ENCODE measurements at places on chromosomes 7 and 10.
A peak's percentile ranks its signal among the peaks of the same experiment; 100 is the strongest.

DNA sequence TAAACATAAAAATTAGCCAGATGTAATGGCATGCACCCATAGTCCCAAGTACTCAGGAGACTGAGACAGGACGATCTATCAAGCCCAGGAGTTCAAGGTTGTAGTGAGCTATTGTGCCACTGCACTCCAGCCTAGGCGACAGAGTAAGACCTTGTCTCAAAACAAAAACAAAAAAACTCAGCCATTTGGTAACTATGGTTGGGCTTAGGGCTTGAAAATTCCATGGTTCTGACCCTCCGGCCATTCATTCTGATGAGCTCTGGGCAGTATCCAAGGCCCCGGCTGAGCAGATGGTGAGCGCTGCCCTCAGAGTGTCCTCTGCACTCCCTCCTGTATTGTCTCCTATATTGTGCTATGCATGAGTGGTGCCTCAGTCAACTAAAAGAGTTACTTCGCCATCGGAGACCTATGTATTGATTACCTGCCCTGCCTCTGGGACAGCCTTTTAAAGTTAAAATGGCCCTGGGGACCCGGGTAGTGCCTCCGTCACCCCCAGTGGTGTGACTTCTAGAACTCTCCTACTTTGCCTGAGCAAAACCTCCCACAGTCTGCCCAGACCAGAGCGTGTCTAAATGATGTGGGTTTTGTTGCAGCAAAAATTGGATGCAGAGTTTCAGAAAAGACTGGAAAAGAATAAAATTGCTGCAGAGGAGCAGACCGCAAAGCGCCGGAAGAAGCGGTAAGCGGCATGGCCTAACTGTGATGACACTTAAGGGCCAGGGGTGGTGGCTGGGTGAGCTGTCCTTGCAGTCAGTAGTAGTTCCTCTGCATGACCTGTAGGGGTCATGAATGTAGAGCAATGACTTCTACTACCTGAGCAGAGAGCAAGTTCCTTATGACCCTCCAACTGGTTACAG is 8.1 kb downstream of the PRKRIP1 start:
- DNase-seq = no peak

DNA sequence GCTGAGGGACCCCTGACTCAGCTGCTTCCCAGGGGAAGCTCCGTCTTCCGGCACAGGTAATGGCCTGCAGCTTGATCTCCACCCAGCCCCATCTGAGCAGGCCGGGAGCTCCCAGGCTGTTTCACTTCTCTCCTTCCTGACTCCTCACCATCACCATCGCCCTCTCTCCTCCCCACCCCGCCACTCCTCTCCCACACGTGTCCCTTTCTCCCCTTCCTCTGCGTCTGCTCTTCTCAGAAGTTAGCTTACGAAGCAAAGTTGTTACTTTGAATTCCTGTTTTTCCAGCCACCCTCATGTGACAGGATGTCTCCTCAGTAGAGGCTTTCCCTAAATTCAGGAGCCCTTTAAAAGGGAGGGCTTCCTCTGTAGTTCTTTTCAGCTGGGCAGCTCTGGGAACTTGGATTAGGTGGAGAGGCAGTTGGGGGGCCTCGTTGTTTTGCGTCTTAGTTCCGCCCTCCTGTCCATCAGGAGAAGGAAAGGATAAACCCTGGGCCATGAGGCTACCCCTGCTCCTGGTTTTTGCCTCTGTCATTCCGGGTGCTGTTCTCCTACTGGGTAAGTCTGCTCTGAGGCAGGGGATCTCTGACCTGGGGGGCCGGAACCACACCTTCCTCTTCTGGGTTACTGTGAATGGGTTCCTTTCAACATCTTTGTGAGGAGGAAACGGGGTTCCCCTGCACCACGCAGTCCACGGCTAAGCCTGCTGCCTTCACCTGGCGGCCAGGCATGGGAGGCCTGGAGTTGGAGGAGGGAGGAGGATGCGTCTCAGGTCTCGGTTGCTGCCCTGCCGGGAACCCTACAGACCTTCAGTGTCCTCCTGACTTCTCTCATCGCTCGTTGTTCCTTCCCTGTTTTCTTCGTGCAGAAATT is at the start of gene MRC1:
TSS of gene MRC1 (plus strand) at position 378 of the 871 bp plus-strand sequence. CDS start at position 496, 118 bp downstream.
- DNase-seq = peak; percentile 9

GRCh38 chr10:76311752-76312636 is 880.6 kb downstream of the LRMDA start:
- peak; percentile 46 for DNase-seq

- DNase-seq = no peak
Observed at GRCh38 chr10:62050893-62051433, 149.5 kb downstream of the ARID5B start.

GRCh38 chr10:8133146-8133545 is 78.7 kb downstream of the GATA3 start:
- DNase-seq = no peak

DNA sequence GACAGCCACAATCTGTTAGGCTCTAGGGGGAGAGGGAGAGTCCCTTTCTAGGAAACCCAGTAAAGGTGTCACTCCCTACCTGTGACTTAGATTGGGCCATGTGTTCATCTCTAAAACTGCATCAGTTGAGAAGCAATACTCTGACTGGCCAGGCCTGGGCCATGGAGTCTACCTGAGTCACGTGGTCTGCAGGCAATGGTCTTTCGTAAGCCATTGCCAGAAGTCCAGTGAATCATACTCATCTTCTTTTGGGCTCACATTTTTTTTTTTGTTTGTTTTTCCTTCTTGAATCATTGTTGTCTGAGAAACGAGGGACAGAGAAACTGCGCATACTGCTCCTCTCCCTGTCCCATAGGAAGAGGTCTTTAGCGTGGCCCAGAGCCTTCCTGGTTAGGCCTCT is 215.6 kb downstream of the CCSER2 start:
- no peak for DNase-seq

GRCh38 chr10:118153287-118153686 is 106.5 kb upstream of the RAB11FIP2 start:
- no peak for DNase-seq

DNA sequence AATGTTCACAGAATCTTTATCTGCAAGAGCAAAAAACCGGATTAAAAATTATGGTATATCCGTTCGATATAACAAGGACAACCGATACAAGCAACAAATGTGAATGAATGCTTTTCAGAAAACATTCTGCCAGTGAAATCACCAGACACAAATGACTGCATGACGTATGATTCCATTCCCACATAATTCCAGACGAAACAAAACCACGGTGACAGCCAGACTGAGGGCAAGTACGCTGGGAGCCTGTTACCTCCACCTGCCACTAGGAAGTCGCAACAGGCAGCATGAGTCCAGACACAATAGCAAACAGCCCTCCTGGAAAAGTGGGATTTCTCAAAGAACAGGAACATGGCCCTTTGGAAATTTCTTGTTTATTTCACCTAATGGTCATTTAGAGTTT is 41.7 kb downstream of the MAD1L1 start:
- no peak for DNase-seq

- DNase-seq = no peak
Observed at GRCh38 chr7:98372993-98373392, 27.9 kb downstream of the BAIAP2L1 start.

GRCh38 chr7:13901577-13901976 is 87.9 kb downstream of the ETV1 start:
- no peak for DNase-seq

- DNase-seq = no peak
Observed at GRCh38 chr10:113960617-113961181, 83.0 kb upstream of the ADRB1 start.

DNA sequence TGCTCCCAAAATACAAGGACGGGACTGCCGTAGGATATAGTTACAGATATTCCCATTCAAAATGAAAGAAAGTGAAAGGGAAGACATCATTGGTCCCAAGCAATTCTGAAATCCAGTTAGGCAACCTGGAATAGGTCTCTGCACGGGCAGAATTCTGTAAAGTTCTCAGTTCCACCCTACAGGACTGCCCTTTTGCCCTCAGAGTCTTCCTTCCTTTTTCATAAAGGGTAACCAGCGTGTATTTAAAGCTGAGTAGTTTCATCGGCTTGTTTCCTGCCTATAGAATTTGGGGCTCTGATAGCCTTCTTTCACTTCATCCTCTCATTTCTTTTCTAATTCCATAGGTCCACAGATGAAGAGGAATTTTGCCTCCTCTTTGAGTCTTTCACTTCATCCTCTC is 20.0 kb downstream of the COPG2 start:
- no peak for DNase-seq

DNA sequence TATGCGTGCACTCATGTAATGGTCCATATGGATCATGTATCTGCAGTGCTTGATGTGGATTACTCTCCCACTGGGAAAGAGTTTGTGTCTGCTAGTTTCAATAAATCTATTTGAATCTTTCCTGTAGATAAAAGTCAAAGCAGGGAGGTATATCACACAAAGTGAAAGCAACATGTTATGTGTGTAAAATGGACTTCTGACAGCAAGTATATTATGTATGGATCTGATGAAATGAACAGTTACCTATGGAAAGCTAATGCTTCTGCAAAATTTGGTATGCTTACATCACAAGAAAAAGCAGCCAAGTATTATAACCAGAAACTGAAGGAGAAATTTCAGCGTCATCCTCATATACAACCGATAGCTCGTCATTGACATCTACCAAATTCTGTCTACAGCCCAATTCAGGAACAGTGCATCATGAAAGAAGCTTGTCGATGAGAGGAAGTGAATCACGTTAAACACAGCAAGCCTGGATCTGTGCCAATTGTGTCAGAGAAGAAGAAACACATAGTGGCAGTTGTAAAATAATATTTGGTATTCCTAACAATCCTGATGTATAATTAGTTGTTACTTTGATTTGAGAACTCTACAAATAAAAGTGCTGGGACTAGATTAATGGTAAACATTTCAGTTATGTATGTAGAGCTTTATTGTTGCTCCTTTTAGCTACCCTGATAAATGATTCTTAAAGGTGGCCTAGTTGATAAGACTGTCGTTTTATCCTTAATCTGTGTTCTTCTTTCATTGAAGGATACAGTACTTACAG is 14.2 kb upstream of the SYPL1 start:
- DNase-seq = no peak

DNA sequence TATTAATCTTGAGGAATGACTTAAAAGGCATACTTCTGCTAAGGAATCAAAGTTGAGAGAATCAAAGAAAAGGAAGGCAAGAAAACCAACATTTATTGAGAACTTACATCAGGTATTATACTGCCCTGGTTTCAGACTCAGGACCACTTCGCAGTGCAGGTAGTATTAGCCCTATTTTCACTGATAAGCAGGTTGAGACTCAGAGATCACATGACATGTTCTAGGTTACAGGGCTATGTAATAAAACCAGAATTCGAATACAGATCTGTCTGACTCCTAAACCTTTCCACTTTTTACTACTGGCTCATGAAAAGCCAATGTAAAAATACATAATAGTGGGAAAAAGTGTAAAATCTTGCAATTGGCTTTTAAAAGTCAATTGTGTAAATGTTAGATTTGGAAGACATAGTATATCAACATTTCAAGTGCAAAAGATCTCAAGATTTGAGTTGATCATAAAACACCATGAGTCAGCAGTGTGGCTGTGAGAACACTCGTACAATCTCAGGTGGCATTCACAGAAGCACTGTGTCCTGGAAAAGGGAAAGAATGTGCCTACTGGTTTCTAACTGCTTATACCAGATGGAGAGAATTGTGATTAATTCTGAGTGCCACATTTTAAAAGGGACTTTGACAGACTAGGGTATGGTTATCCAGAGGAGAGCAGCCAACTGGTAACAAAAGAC is 195.8 kb upstream of the MKLN1 start:
- no peak for DNase-seq

- no peak for DNase-seq
Observed at GRCh38 chr7:91557789-91558404, 293.7 kb downstream of the FZD1 start.

GRCh38 chr7:18157233-18157632 is 129.6 kb upstream of the PRPS1L1 start:
- no peak for DNase-seq

DNA sequence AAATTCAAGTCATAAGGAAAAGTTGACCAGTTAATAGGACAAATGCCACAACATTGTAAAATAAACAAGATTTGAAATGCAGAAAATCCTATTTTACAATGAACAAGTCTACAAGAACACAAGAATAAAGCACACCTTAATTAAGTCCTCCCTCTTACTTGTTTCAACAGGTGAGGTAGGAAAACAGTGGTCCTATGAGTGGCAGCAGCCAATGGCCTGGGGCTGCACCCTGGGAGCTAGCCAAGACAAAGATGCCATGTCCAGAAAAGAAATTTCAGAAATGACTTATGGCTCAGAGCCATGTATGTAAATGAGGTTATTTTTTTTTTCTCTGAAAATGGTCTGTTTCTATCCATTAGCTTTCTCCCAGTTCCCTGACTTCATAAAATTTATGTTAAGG is 14.3 kb downstream of the KLLN start:
- no peak for DNase-seq

DNA sequence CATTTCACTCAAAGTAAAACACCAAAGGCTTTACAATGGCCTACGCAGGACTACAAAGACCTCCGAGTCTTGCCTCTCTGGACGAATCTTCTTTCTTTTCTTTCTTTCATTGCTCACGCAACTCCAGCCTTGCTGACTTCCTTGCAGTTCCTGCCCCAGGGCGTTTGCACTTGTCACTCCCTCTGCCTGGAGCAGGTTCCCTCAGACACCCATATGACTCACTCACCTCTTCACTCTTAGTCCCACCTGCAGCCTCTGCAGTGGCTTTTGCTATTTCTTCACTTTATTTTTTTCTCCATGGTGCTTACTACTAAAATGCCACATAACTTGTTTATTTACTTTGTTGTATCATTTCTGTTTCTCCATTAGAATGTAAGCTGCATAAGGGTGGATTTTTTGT is 33.1 kb downstream of the GHRHR start:
- no peak for DNase-seq

DNA sequence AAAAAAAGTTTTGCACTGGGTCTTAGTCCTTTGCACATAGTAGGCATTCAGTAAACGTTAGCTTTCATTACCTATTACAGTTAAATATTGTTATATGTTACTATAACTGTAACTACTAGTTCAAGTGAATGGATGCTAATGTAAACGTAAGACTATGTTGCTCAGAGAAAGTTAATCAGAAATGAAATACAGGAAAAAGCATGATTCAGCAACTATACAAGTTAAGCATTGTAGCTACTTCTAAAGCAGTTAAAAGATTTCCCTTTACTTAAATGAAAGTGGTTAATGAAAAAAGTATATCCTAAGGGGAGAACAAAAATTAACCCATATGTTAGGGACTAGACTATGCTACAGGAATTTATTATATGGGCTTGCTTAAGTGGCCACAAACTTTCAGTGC is 121.2 kb downstream of the SKAP2 start:
- DNase-seq = no peak
